ENCODE measurements at places on chromosomes 2 and 18.

GRCh38 chr2:168529054-168529833, 73.2 kb downstream of the CERS6 start:
- DNase-seq, result no peak

- no peak for DNase-seq
These were observed 76.6 kb downstream of the CPO start for GRCh38 chr2:207015901-207016300.

DNA sequence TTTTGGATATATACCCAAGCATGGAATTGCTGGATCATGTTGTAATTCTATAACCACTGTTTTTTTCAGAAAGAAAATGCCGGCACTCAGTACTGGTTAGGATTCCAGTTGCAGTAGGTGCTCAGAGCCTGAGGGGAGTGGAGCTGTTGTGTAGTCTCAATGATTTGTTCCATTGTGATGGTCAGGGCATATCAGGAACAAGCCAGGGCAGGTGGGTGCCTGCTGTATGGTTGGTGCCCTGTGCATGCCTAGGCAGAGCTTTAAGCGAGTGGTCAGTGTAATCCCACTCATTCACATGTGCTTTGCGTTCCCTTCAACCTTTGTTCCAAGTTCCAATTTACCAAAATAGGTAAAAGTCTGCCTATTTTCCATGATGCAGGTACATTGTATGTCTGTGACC, 100.9 kb downstream of the FHOD3 start:
- no peak for DNase-seq

GRCh38 chr2:126788652-126789051, 110.0 kb upstream of the TEX51 start:
- no peak for DNase-seq

GRCh38 chr2:223587301-223587700, 14.9 kb downstream of the SCG2 start:
- DNase-seq, result no peak

GRCh38 chr18:43271593-43272432, 5.5 kb downstream of the SYT4 start:
- DNase-seq, result no peak

DNA sequence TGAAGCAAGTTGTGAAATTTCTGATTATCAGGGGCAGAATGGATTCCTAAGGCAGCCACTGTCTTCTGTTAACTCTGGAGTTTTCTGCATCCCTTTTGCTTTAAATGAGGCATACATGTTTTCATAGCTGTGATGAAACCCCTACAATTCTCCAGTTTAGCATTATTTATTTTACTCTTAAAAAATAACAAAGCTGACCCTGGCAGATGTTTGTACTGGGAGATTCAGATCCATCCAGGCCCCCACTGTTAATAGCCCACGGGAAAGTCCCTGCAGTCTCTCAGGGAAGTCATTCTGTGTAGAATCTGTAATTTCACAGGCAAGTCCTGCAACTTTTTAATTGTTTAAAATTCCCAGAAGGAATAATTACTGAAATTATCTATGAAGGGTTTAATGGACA, 353 bp upstream of the SULT1C4 start:
- DNase-seq, result no peak

DNA sequence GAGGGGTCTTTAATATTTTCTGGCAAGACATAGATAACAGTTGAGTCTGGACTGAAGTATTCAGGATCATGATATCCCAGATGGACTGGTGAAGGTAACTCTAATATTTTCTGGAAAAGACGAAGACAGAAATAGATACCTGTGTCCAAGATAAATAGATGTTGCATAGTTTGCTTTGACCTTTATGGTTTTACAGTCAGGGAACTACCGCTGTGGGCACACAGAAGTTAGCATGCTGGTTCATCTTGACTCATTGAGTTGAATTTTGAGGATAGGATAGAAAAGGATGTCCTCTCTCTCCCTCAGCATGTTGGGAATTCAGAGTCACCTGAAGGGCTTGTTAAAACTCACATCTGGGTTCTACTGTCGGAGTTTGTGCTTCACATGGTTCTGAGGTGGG, 20.8 kb downstream of the KCNE4 start:
- no peak for DNase-seq

- DNase-seq, result no peak
These were observed 237.5 kb downstream of the PIK3C3 start for GRCh38 chr18:42192251-42193248.

DNA sequence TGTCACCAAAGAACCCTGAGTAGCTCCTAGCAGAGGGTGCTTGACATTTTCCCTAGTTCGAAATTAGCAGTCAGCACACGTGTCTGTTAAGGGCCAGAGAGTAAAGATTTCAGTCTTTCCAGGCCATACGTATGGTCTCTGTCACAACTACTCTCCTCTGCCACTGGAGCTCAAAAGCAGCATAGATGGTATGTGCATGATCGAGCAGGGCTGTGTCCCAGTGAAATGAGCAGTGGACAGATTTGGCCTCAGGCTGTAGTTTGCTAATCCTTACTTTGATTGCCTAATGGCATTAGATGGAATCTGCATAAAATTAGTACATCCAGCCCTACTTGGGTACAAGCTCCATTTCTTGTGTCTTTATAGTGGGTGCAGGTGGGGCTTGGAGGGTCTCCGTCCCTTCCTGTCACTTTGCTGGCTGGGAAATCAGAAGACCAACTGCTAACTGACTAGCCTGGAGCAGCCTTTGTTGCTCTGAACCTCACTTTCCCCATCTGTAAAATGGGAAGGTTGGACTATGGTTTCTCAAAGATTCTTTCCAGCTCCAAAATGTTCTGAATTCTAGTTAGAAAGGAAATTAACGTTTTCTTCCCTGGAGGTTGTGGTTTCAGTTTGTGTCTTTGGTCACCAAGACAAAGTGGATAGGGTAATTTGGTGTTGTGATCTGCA, 108.5 kb downstream of the GLI2 start:
- no peak for DNase-seq

GRCh38 chr2:158034198-158034866, 67.3 kb upstream of the UPP2 start:
- no peak for DNase-seq

DNA sequence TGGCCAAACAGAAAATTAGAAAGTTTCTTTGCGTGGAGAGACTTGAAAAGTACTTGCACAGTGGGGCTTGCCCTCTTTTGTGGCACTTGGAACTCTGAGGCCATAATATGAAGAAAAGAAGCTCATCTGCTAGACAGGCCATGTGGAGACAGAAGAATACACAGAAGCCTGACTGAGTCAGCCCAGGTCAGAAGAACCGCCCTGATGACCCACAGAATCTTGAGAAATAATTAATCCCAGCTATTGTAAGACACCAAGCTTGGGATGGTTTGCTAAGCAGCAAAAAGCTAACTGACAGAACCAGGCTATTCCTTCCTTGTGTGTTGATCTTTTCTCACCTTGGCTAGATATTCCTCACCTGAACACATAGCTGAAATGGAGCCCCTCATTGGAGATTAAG, 33.7 kb downstream of the G6PC2 start:
- no peak for DNase-seq

GRCh38 chr2:132951008-132951714, 281.2 kb upstream of the LYPD1 start:
- no peak for DNase-seq

DNA sequence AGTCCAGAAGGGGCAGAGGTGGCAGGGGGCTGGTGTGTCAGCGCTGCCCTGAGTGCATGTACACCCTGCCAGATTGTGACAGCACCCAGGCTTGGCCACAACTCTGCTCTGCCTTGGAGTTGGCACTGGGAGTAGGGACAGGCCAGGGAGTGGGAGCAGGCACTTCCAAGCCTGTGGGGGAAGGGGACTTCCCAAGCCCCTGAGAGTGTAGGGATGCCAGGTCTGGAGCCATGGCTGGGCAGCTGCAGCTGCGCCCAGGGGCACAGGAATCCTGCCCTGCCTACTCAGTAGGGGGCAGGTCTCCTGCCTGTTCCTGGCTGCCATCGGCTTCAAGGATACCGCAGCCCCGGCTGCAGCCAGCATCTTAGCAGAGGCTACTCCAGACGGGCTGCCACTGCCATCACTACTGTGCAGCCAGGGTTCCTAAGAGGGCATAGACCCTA, 109.4 kb downstream of the CALCRL start:
- no peak for DNase-seq

- no peak for DNase-seq
These were observed 738.7 kb downstream of the EPHA4 start for GRCh38 chr2:220833446-220833845.

- DNase-seq, result no peak
These were observed 186.7 kb upstream of the SIX2 start for GRCh38 chr2:45195916-45196315.

- DNase-seq, result no peak
These were observed 24.5 kb upstream of the LPIN2 start for GRCh38 chr18:3037423-3037915.

DNA sequence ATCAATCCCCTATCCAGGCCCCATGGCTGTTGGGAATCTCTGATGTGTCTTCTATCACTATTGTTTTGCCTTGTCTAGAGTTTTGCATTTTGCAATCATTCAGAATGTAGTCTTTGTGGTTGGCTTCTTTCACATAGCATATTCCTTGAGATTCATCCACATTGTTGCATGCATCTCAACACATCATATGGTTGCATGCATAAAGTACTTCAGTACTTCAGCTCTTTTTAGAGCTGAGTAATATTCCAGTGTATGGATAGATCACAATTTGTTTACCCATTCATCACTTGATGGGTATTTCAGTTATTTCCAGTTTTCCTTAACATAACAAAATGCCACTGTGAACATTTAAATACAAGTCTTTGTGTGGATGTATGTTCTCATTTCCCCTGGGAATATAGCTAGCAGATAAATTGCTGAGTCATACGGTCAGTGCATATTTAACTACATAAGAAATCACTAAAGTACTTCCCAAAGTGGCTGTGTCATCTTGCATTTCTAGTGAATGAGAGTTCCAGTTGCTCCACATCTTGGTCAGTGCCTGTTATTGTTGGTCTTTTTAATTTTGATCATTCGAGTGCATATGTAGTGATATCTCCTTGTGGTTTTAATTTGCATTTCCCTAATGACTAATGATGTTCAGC, 138.8 kb downstream of the BCL11A start:
- DNase-seq, result no peak

- DNase-seq, result no peak
These were observed 12.7 kb downstream of the KDM3A start for GRCh38 chr2:86453836-86454235.

- DNase-seq, result no peak
These were observed 169.2 kb downstream of the KLHL29 start for GRCh38 chr2:23554054-23554697.

DNA sequence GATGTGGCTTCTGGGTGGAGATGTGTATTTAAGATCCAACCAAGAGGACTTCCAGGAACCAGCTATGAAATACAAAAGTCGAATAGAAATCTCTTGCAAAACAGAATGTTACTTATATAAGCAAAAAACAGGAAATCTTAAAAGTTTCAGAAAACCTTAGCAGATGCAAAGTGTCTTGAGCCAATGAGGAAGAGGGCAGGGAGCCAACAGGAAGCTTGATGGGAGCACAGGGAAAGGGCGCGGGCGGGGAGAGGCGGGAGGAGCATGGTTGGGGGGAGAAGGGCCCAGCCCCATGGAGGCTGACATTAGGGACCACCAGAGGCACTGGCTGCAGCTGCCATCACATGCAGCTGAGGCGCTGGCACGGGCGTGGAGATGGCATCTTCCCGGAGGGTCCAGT, 203.3 kb downstream of the SNTG2 start:
- DNase-seq, result no peak

- no peak for DNase-seq
These were observed 432.3 kb downstream of the STK39 start for GRCh38 chr2:167814881-167815718.

- DNase-seq, result no peak
These were observed 95.9 kb downstream of the C1QL2 start for GRCh38 chr2:119062652-119063051.

DNA sequence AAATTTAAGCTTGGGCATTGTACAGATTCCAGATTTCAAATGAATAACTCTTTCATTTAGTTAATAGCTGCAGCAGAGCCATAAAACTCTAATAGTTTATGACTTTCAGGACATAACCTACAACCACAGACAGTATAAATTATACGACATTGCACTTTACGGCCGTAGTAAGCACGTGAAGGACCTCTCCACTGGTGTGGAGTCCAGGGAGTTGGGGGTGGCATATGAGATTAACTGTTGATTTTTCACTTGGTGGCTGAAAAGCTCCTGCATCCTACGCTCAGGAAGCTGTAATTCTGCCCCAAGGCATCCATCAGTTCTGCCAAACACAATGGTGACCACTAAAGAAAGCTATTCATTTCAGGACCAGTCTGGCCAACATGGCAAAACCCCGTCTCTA, 376.2 kb downstream of the SOX11 start:
- DNase-seq, result no peak

DNA sequence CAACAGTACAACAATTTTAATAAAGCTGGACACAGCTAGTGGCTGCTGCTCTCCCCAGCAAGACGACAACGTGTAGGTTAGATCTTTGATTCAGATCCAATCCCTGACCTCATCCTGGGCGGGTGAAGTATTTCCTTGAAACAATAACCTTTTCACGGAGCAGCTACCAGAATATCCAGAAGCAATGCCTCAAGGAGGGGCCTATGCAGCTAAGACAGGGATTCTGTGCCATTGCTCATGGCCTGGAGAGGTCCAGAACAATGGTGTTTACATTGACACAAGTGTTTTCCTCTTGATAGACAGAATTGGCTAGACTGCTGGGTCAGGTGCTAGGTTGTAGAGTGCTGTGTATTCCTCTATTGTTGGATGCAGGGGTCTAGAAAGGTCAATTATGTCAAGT, 520.1 kb downstream of the BCL11A start:
- DNase-seq, result no peak

DNA sequence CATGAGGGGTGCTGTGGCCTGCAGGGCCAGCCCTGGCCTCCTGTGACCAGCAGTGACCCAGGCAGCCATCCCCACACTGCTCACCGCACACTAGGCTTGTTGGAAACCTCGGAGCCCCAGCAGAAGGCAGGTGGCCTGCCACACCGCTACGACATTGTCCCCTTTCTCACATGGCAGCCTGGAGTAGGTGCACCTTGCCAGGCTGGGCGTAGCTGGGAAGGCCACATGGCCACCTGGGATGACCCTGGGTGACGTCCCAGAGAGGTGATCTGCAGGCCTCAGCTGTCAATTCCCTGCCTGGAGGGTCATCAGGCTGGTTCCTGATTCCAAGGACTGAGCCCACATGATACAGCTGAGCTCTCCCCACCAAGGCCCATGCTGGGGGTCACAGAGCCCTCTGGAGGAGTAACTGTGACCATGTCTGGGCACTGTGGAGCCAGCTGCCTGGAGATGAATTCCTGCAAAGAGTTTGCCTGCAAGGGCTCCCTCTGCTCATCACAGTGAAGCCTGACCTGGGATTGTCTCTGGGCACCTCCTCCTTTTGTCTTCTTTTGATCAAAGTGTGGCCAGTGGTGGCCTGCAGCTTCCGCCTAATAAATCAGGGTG, 119.6 kb upstream of the OTOS start:
- no peak for DNase-seq

DNA sequence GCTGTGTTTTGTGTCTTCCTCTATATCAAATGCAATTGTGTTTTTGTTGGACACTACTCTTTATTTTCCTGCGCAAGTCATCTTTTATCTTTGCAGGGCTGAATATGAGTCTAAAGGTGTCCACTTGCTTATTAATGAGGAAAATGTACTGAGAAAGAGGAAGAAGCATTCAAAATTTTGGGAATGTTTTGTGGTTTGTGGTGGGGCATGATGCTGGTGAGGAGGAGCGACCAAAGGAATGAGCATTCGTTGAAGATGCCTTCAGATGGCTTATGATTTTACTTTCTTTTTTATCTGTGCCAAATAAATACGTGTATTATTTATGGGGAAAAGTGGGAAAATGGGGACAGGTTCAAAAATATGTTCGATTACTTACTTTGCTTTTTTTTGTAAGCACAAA, 63.9 kb upstream of the SMIM21 start:
- DNase-seq, result no peak

- no peak for DNase-seq
These were observed at the start of gene SLC23A3 for GRCh38 chr2:219169930-219170654. Gene SLC23A3 (minus strand): TSS chr2:219170029. CDS start chr2:219169984, 45 bp downstream.

- no peak for DNase-seq
These were observed 4.5 kb downstream of the B3GNT2 start for GRCh38 chr2:62200291-62200841.
